8988T (cell line): ENCODE measurements at places on chromosomes 12 and 14.
A peak's percentile ranks its signal among the peaks of the same experiment; 100 is the strongest.

DNA sequence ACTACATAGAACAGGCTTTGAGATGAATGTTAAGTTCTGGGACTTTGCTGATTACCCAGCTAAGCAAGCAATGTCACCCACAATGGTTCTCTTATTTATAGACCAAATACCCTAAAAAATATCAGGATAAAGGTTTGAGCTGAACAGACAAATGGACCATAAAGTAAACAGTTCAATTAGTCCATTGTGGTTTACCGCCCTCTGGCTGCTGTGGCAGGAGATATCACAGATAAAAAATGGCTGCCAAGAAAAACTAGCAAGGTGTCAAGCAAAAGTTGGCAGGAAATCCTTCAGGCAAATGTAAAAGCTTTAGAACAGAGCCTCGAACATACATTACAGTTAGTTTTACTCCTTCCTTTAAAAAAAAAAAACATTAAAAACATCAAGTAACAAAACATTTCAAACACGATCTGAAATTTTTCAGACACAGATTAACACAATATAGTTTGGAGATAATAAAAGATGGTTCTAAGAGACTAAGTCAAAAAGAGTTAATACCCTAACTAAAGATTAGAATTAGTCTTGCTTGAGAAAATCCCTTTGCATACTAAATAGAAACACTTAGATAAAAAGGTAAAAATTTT, 41.3 kb downstream of the MED13L start:
- no peak for DNase-seq

- no peak for DNase-seq
Observed at GRCh38 chr12:4144676-4145075, 128.9 kb upstream of the CCND2 start.

GRCh38 chr14:54676812-54677708, 110.1 kb downstream of the SAMD4A start:
- peak; percentile 28 for DNase-seq

DNA sequence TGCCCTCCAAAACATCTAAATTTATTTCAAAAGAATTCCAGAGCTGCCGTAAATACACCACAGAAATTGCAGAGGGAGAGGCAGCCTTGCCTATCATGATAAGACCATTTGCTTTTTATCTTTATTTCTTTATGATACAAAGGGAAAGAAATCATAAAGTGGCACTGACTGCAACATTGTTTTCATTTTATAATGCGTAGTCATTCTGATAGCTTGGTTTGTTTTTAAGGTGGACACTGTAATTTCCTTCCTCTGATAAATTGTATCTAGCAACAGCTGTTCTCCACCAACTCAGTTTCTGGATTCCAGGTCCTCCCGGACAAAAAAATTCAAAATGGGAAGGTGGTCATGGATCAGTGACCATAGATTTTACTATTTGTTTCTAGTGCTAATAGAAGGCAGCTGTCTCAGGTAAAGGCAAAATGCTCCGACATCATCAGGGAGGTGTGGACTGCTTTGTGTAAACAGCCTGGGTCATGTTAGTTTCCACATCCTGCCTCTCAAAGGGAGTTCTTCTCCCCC, 623 bp upstream of the TSPAN8 start:
- no peak for DNase-seq

GRCh38 chr14:74684434-74684833, 28.4 kb downstream of the AREL1 start:
- DNase-seq = no peak

DNA sequence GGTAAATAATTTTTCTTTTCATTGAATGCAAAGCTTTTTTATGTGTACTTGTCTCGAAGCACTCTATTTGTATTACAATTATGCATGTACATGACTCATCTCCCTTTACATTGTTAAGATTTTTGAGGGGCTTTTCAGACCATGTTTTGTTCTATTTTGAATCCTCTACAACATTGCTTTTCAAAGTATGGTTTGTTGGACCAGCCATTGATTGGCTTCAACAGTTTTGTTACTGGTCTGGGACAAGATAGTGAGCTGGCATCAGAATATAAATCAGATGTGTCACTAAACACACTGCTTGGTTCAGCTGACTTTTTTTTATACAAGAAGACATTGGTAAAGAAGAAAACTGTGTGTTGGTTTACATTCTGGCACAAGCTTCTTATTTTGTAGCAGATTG, 122.3 kb downstream of the MON2 start:
- DNase-seq = no peak

- DNase-seq = no peak
Observed at GRCh38 chr12:54981796-54982195, 2.8 kb downstream of the TESPA1 start.

DNA sequence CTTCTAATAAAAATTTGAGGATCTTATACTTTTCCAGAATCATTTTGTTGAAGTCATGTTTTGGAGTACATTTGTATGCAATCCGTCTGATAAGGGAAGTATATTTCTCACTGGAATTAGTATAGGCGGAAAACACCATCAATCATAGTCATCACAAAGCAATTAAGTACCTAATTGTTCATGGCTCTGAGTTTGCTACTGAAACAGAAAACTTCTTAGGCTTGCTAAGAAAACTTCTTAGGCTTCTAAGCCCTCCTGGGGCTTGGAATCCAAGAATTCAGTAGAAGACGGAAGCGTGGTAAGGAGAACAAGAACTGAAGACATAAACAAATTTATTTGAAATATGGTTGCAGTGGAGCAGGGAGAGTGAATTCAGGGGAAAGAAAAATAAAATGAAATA, 636.3 kb downstream of the DIO2 start:
- DNase-seq = no peak

GRCh38 chr12:110088936-110089335, 35.2 kb upstream of the IFT81 start:
- DNase-seq = no peak

DNA sequence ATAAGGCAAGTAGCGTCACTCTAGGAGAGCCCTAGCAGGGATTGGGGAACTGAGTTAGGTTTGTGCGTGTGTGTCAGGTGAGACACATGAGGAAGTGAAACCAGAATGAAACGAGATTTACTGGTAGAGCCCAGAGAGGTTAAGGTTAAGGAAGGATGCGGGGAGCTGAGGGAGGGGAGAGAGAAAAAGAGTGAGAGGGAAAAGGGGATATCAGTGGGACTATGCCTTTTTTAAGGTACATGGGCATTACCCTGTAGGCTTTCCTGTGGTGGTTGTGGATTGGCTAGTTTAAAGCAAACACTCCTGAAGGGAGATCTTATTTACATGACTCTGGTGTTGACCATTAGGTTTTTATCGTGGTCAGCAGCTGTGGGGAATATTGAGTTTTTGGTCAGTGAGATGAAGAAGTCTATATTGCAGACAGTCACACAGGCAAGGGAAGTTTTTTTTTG, 13.9 kb downstream of the ZDHHC17 start:
- DNase-seq = no peak

DNA sequence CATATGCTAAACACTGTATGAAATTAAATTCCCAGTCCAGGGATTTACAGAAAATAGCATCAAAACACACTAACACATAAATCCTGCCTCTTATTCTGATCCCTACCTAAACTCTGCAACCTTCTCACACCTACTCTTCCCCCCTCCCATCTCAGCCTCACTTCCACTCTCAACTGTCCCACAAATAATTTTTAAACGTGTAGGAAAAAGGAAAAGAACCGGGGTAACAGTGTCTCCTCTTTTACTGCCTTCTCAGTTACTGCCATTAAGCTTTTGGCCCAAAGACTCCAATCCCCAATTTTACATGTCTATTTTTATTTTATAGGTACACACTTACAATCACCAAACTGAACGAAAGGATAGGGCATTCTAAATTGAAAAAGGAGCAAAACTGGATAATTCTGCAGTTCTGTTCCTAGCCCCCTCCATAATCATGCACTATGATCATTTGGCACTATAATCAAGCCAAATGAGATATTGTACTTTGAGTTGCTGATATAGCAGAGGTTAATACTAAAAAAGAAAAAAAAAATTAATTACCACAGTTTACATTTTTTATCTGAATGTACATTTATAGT, 2.9 kb downstream of the DUSP16 start:
- no peak for DNase-seq

GRCh38 chr12:111446631-111447570, 41.2 kb downstream of the SH2B3 start:
- no peak for DNase-seq

DNA sequence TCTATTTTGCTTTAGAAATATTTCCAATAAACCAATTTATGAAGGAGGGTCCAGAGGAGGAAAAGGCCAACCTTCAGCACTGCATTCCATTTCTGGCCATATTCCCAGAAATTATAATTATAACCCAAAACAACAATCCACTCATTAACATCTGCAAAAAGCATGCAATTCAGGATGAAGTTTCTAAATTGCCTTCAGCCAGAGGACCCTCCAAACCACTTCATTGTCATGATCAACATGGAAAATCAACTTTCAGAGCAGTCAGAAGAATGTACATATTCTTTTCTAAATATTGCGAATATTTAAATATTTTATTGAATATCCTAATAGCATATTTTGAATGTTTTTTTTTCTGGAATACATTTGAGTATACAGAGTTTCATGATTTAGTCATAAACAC, 332.6 kb upstream of the TMEM132C start:
- DNase-seq = no peak

DNA sequence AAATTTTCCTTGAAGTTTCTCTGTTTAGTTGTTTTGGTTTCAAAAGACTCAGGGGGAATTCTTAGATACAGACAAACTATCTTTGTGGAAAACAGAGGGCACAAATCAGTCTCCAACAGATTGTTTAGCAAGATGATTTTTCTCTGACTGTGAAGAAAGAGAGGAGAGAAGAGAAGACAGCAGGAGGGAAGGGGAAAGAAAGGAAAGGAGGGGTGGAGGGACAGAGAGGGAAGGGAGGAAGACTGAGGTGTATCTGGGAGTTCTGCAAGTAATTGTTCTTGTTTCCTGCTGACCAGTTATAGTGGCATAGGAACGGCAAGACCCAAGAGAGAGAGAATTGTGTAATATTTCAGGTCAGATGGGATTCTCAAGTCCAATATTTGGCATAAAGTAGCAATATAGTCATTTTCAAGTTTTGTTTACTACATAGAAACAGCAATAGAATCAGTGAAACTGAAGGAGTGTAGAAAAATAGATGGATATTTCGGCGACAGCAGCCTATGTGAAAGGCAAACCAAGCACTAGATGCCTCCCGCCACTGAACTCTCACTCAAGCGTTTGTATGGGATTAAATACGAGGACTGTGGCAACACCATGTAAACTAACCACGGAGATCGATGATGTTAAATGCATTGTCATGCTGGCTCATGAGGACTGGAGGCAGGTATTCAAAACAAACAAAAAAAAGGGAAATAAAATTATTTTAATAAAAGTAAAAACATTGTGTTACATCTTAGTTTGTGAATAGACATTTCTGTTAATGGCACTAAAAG, 342.5 kb downstream of the SLC16A7 start:
- DNase-seq = no peak

GRCh38 chr12:8899830-8900229, 14.5 kb upstream of the PHC1 start:
- DNase-seq = no peak

- no peak for DNase-seq
Observed at GRCh38 chr12:28909291-28909690, 239.8 kb upstream of the FAR2 start.

DNA sequence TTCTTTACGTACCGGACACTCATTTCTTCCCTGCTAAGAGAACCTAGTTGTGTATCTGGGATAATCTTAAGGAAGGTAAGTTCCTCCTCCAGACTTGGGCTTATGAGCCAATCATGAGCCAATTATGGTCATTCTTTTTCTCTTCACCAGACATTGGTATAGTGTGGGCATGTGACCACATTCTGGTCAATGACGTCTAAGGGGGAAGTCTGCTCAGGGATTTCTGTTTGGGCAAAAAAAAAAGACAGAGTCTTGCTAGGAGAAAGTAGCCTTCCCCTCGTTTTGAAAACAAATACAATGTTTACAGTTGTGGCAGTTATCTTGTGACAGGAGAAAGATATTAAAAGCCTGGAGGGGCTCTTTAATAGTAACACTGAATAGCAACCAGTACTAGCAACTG, 20.1 kb upstream of the PLXNC1 start:
- no peak for DNase-seq

- DNase-seq = no peak
Observed at GRCh38 chr12:26564391-26564790, 268.6 kb downstream of the ITPR2 start.

GRCh38 chr12:11856971-11857370, 207.5 kb downstream of the ETV6 start:
- DNase-seq = no peak

- no peak for DNase-seq
Observed at GRCh38 chr14:32055175-32055574, 21.9 kb upstream of the ARHGAP5 start.

GRCh38 chr12:11705010-11705409, 55.5 kb downstream of the ETV6 start:
- no peak for DNase-seq

- no peak for DNase-seq
Observed at GRCh38 chr12:76018111-76018510, 13.5 kb downstream of the PHLDA1 start.

DNA sequence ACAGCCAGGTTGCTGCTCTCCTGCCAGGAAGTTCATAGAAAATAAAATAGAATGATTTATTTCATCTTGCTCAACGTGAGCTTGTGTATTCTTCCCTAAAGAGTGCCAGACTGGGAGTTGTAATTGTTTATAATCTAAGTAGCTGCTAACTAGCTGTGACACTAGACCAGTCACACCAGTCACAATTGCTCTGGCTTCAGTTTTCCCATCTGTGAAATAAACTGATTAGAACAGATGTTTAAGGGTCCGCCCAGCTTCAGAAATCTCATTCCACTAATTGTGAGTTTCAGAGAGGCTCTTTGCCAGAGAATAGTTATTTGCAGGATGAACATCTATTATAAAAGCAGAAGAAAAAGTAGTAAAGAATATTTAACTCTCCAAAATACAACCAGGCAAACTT, 55.6 kb upstream of the ZDHHC17 start:
- DNase-seq = no peak

GRCh38 chr12:46358325-46358700, 14.3 kb downstream of the SLC38A2 start:
- no peak for DNase-seq
